GDM1 (cell line): ENCODE measurements at places on chromosomes 12 and 14.

GRCh38 chr12:48022180-48022521 is 17.9 kb upstream of the COL2A1 start:
- DNase-seq, result no peak

DNA sequence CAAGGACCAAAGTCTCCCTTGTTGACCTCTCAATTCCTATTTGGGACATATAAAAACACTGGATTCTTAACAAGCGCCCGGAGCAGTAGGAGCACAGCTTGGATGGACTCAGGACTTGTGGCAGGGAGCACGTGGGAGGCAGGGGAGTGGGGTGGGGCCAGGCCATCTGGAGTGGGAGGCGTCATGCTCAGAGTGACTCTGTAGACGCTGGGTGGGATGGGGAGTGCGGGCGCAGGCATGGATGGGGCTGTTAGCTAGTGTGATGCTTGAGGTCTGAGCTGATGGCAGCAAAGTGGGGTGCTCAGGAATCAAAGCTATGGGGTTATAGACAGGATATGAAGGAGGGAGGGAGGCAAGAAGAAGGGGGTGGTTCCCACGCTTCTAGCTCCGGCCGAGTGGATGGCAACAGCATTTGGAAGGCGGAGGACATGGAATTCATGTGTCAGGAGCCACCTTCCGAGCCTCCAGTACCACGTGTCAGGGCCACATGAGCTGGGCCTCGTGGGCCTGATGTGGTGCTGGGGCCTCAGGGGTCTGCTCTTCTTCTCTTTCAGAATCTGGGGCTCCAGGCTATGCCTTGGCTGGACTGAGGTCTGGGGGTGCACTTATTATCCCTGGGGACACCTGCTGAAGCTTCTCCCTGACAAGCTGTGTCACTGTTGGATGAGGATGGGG is 26.2 kb downstream of the MEG3 start:
- DNase-seq, result no peak

DNA sequence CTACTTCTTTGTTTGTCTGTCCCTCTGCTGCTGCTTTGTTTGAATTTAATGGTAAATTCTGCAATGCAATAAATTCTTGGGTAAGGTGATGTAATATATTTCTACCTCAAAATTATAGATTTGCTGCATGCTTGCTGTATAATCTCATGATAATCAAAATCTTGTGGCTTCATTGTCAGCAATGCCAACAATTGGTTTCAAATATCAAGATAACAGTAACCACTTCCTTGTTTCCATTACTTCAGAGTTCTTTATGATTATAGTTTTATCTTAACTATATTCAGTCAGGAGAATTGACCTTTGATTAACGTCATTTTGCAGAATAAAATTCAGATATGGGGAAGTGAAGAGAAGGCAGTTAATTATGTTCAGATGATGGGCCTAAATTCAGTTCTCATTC is 30.2 kb upstream of the RNU6-8 start:
- DNase-seq, result no peak

DNA sequence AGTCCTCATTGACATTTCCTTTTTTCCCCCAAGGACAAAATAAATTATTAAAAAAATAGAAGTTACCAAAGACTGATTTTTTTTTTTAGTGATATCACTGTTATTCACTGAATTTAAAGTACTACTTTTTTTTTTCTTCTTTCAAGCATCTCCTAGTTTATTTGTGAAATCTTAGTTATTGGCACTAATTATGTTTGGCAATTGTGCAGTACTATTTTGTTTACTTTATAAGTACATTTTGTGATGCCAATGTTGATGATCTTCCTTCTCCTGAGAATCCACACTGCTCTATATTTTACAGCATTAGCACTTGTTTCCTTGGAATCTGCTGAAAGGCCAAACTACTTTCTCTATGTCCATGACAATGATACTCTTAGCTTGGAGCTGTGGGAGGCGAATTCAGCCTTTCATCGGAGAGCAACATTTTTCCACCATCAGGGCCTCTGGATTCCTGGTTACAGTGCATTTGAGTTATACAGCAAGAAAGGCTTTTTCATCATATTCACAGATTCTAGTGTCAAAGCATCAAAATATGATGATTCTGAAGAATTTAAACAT is 123.8 kb upstream of the PTPRQ start:
- no peak for DNase-seq

DNA sequence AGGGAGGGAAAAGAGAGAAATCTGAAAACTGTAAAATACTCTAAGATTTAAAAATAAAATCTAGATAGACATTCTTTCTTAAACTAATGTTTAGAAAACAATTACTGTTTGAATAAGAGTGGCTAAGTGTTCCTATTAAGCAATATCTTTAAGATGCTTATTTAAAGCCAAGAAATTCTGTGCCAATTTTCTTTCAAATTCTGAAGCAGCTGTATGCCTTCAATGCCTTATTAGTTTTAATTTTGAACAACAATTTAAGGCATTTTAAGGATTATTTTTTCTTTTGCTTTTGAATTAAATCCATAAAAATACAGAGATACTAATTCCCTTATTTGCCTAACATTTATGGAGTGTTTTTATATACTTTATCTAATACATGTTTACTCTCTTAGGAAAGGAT is 50.3 kb upstream of the KITLG start:
- DNase-seq, result no peak

- DNase-seq, result no peak
Measured at GRCh38 chr12:13961971-13962370, 19.4 kb downstream of the GRIN2B start.

- DNase-seq, result no peak
Measured at GRCh38 chr12:117202033-117202432, 11.8 kb upstream of the FBXO21 start.

- no peak for DNase-seq
Measured at GRCh38 chr12:77325511-77326236, 260.3 kb upstream of the E2F7 start.

GRCh38 chr12:89349814-89350213 is 2.5 kb downstream of the DUSP6 start:
- DNase-seq, result peak; percentile 33
